ENCODE measurements at places on chromosomes 6 and 20.

- no peak for DNase-seq
These were observed 21.8 kb upstream of the SAMD5 start for GRCh38 chr6:147486683-147487082.

- DNase-seq = no peak
These were observed 22.3 kb downstream of the ADGRG6 start for GRCh38 chr6:142324111-142324510.

DNA sequence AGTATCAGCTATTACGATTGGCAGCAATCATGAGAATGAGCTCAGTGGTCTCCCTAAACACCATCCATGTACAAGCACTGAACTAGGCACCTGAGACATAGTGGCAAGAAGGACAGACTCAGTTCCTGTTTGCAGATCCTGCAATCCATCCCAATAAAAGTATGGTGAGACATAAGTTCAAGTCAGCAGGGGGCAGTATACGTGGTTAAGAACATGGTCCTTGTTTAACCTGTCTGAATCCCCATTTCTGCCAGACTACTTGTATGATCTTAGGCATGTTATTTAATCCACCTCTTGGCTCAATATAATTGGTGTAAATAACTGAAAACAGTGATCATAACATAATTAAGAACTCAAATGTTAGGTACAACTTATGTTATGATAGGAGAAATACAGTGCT is 33.2 kb upstream of the PNISR start:
- DNase-seq = no peak

GRCh38 chr6:35668096-35668495 is 20.6 kb downstream of the FKBP5 start:
- DNase-seq = no peak

- DNase-seq = no peak
These were observed 55.2 kb downstream of the EFHC1 start for GRCh38 chr6:52475307-52475706.
